ENCODE measurements at places on chromosomes 3 and 15.
A peak's percentile ranks its signal among the peaks of the same experiment; 100 is the strongest.

DNA sequence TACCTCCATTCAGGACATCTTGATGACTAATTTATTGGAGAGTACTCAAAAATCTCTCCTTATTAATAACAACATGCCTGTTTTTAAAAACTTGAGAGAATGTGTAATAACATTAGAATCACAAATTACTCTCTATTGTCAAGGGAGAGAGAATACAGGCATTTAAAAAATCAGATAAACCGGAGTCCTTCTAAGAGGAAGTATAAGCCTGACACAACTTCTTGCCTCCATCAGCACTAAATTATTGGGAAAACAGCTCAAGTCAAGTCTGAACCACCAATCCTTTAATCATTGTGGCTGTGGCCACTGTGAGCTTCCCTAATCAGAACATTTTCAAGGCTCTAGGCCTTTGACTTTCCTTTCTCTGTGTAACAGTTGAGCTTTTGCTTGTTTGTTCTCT, 38.0 kb downstream of the SSR3 start:
- DNase-seq = no peak

- DNase-seq = no peak
Measured at GRCh38 chr3:39911465-39912309, 102.3 kb downstream of the MYRIP start.

GRCh38 chr3:23202203-23202920, 765 bp upstream of the UBE2E2 start:
- peak; percentile 2 for DNase-seq

- no peak for DNase-seq
Measured at GRCh38 chr3:61733876-61734275, 172.5 kb downstream of the PTPRG start.

DNA sequence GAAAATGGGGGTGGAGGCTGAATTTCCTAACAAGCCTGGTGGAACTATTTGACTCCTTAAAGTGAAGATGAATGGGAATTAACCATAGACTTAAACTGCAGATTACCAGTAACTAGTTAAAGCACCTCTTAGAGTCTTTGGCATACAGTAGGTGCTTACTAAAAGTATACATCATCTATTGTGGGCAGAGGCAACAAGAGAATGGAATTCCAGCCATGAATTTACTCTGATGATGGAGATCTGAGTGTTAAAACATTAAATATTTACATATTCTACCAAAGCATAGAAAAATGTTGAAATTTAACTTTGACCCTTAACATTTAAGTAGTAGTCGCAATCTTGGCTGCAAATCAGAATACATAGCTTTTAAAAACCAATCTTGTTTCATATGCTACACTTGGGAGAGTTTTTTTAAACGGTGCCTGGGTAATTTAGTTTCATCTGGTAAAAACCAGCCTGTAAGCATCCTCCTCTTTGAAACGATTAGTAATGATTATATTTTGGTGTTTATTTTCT, 5.2 kb downstream of the UBA5 start:
- no peak for DNase-seq

- DNase-seq = no peak
Measured at GRCh38 chr3:140394488-140395133, 283.3 kb upstream of the TRIM42 start.

GRCh38 chr15:70039917-70040316, 57.8 kb downstream of the TLE3 start:
- DNase-seq = no peak

GRCh38 chr3:13081603-13082360, 8.6 kb upstream of the IQSEC1 start:
- DNase-seq = no peak

DNA sequence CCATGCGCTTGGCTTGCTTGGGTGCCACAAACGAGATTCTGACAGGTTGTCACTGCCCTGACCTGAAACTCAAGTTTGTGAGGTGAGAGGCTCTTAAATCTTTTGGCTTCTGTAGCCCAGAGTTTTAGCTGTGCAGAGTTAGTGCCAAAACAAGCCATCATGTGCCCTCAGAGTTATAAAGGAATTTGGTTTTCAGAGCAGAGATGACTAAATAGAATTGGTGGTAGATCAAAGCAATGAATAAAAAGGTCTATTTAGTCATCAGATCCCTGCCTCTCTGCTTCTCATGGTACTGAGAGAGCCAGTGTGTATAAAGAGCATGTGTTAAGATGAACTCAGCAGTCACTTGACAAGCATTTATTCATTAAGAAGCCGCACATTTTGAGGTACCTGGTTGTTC, 207.5 kb upstream of the DPH6 start:
- no peak for DNase-seq

DNA sequence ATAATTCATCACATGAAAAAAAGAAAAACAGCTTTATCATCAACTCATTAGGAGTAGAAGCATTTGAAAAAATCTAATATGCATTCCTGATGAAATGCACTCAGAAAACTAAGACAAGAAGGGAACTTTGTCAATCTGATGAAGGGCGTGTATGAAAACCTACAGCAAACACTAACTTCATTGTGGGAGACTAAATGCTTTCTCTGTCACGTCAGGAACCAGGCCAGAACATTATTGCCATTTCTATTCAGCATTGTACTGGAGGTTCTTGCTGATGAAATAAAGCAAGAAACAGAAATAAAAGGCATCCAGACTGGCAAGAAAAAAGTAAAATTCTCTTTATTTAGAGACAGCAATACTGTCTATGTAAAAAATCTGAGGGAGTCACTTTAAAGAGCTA, 235.2 kb downstream of the GABRB3 start:
- no peak for DNase-seq

GRCh38 chr3:69941439-69942176, 57.9 kb upstream of the SAMMSON start:
- no peak for DNase-seq

- no peak for DNase-seq
Measured at GRCh38 chr15:90921887-90922286, 10.5 kb downstream of the HDDC3 start.

DNA sequence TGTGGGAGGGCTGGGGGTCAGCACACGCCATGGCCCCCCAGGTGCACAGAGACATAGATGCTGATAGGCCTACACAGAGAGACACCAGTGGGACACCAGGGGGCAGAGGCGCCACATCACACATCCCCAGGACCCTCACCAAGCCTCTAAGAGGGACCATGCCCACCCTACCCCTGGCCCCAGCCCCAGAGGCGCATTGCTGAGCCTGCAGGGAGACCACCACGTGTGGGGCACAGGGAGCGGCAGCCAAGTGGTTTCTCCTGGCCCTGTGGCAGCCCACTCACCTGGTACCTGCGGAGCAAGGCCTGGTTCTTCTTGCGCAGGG, 1.2 kb downstream of the CCDC9B start:
- DNase-seq = no peak

DNA sequence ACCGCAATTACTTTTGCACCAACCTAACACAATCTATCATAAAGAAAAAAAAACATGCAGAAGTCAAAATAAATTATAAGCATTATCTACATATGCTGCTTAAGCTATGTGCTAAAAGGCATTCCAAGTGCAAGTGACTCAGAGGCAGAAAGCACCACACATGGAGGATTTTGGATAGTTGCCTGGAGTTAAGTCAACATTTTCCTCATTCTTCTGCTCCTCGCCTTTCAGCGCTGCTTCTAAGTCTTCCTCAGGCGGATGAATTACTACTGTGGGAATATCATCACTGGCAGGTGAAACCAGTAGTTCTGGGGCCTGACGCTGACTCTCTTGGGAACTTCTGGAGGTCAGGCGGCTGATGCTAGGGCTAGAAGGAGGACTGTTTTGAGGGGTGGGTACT, 53.1 kb downstream of the SLC4A7 start:
- DNase-seq = no peak

- DNase-seq = no peak
Measured at GRCh38 chr15:70788114-70789049, 25.0 kb upstream of the UACA start.

- DNase-seq = no peak
Measured at GRCh38 chr3:14147617-14148016, 22.8 kb downstream of the TMEM43 start.

- DNase-seq = no peak
Measured at GRCh38 chr3:197076415-197076814, 46.8 kb upstream of the MELTF start.

GRCh38 chr15:92848852-92849598, 51.1 kb upstream of the CHD2 start:
- no peak for DNase-seq

- no peak for DNase-seq
Measured at GRCh38 chr3:182979103-182979673, 1.1 kb downstream of the DCUN1D1 start.

- DNase-seq = no peak
Measured at GRCh38 chr3:14471016-14471415, 68.6 kb downstream of the SLC6A6 start.

- DNase-seq = no peak
Measured at GRCh38 chr3:30760737-30761136, 133.7 kb downstream of the GADL1 start.

GRCh38 chr3:194001-194400, 2.6 kb upstream of the CHL1 start:
- DNase-seq = no peak

DNA sequence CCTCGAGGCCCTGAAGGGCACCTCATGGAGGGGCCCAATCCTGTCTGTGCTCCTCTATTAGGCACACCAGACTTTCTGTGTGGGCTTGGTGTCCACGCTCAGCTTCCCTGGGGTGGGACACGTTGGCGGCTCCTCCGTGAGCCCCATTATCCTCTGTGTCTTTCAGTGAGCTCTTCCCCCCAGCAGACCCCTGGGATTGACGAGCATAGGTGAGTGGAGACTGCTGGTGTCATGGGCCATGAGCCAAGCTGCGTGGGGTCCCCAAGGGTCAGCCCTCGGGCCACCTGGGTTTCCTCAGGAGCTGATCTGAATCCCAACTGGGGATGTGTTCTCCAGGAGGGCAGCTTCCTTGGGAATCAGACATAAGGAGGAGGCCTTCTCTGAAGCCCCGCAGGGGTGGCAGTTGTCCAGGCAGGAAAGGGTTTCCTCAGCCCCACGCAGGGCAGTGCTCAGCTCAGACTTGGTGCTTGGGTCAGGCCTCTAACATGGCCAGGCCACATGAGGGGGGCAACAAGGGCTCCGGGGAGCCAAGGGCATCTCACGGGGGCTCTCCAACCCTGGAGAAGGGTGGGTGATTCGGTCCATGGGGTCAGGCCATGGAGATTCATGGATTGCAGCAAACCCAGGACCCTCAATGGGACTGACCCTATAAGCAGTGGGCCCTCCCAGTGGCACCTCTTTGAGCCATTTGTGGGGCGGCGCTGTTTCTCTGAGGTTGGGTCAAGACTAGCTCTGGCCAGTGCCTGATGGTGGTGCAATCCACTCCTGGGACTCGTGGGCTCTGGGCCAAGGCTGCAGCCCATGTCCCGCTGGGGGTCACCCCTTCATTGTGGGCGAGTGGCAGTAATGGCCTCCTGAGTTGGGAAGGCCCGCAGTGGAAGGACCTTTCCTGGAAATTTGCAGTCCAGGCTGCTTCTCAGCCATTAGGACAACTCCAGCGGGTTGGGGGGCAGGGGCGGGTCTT, 222.5 kb downstream of the SNRPN start:
- no peak for DNase-seq

DNA sequence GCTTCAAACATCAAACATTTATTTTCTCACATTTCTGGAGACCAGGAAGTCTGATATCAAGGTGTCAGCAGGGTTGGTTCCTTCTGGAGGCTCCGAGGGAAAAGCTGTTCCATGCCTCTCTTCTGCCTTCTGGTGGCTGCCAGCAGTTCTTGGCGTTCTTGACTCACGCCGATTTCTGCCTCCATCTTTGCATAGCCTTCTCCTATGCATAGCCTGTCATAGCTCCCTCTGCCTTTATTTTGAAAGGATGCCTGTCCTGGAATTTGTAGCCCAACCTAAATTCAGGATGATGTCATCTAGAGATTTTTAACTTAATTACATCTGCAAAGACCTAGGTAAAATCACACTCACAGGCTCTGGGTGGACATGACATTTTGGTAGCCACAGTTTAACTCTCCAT, 70.4 kb downstream of the RGMA start:
- no peak for DNase-seq

Data from immature natural killer cell (primary cell).